ENCODE measurements at places on chromosomes 16 and 17.

GRCh38 chr16:57256601-57257395 is 11.7 kb downstream of the ARL2BP start:
- no peak for DNase-seq

DNA sequence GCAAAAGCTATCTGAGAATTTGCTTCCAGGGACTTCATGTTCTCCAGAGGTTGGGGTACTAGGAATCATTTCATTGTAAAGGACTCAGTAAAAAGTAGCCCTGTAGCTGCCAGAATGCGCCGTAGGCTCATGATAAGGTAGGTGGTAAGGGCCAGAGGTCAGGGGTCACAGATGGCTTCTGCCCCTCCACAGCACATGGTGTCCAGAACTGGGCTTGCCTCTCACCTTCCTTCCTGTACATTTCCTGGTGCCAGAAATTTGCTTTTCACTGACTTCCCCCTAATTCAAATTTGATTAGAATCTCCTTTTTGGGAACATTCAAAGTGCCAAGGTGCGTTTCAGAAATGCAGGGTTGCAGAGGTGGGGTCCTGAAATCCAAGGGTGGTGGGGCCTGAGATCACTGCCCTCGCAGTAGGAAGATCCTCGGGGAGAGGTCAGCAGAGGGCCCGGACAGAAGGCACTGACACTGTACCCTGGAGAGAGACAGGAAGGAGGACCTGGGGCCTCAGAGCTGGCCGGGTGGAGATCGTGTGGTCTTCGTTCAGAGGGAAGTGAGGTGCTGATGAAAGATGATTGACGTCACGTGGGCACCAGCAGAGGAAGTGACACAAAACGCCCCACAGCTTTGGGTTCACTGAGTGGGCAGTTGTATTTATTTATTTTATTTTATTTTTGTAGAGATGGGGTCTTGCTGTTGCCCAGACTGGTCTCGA is 25.5 kb upstream of the METRNL start:
- DNase-seq: peak; percentile 74

- no peak for DNase-seq
Observed at GRCh38 chr17:27644586-27644985, 13.6 kb downstream of the LGALS9 start.

GRCh38 chr17:29579866-29580771 is 9.3 kb downstream of the GIT1 start:
- DNase-seq: peak; percentile 80

DNA sequence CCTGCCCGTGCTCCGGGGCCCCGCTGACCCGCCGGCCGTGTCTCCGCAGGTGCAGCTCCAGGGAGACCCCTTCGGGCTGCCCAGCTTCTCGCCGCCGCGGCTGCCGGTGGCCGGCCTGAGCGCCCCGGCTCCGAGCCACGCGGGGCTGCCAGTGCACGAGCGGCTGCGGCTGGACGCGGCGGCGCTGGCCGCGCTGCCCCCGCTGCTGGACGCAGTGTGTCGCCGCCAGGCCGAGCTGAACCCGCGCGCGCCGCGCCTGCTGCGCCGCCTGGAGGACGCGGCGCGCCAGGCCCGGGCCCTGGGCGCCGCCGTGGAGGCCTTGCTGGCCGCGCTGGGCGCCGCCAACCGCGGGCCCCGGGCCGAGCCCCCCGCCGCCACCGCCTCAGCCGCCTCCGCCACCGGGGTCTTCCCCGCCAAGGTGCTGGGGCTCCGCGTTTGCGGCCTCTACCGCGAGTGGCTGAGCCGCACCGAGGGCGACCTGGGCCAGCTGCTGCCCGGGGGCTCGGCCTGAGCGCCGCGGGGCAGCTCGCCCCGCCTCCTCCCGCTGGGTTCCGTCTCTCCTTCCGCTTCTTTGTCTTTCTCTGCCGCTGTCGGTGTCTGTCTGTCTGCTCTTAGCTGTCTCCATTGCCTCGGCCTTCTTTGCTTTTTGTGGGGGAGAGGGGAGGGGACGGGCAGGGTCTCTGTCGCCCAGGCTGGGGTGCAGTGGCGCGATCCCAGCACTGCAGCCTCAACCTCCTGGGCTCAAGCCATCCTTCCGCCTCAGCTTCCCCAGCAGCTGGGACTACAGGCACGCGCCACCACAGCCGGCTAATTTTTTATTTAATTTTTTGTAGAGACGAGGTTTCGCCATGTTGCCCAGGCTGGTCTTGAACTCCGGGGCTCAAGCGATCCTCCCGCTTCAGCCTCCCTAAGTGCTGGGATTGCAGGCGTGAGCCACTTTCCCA is 5.9 kb downstream of the CTF1 start:
- DNase-seq: peak; percentile 34

- DNase-seq: peak; percentile 16
Observed at GRCh38 chr16:50282010-50282538, 15.7 kb downstream of the ADCY7 start.

- DNase-seq: no peak
Observed at GRCh38 chr17:28926366-28926765, 23.5 kb upstream of the DHRS13 start.

DNA sequence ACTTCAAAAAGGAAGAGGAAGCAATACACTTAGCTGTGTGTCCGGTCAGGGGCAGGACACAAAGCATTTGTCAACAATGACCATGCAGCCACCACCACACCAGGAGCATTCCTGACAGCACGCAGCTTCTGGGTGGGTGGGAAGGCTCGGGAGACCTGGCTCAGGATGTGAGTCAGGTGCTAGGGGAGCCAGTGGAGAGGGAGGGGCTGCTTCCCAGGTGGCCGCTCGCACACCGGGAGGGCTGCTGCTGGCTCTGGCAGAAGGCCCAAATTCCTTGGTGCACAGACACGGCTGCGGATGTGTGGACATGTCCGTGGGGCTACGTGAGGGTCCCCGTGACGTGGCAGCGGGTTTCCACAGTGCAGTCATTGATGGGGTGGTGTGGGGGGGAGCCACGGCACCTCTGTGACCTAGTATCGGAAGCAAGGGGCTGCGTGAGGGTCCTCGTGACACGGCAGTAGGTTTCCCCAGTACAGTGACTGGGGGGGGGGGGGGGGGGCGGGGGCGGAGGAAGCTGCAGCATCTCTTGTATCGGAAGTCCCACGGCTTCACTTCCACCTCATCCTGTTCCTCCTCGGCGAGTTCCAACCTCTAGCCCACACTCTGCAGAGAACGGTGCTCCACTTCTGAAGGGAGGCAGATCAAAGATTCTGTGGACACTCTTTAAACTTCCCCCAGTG is 112.8 kb downstream of the ZNF778 start:
- DNase-seq: peak; percentile 39

- DNase-seq: no peak
Observed at GRCh38 chr16:87457061-87457611, 35.7 kb downstream of the ZCCHC14 start.

DNA sequence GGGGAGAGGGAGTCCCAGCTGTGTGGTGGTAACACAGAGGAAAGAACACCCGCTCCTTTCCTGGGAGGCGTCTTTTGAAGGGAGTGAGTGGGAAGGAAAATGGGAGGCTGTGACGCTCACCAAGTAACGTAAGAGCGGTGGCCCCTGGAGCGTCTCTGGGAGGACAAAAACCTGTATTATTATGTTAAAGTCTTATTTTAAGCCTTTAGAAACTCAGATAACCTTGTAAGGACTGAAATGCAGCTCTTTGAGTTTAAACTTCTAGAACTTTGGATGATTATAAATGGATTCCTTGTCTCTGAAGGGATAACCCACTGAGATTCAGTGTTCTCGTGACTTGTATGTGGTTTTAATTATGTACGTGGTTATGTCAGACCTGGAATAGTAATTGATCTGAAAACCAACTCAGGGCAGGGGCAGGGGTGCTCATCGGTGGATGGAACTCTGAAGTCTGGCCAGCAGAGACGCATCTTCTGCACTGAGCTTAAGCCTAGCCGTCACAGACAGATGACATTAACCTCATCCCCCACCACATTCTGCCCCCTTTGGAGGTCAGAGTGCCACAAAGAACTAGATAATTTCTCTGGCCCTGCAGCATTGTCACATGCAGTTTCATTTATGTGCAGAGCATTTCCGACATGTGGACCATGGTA is 41.8 kb upstream of the SLC12A3 start:
- DNase-seq: no peak

- no peak for DNase-seq
Observed at GRCh38 chr17:81858967-81859905, 1.1 kb downstream of the P4HB start.

Data from CD4-positive, CD25-positive, alpha-beta regulatory T cell (primary cell).